ENCODE measurements at places on chromosomes 1 and 21.

- no peak for DNase-seq
Measured at GRCh38 chr21:25369524-25370300, 237.6 kb downstream of the MRPL39 start.

DNA sequence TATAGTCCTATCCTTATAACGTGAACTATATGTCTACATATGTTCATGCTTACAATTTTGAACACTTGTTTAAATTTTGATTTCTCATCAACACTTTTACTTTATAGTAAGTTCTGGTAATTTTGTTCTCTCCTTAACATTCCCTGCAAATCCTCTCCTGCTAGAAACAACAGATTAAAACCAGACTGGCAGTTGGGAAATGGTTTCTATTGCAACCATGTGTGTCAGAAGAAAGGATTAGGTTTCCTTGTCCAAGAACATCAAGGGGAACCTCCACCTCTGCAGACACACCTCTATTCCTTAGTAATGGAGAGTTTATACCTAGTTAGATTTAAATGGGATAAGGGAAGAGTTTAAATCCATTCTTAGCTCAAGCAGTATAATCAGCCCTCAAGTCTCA is 3.3 kb upstream of the WARS2 start:
- DNase-seq, result no peak

DNA sequence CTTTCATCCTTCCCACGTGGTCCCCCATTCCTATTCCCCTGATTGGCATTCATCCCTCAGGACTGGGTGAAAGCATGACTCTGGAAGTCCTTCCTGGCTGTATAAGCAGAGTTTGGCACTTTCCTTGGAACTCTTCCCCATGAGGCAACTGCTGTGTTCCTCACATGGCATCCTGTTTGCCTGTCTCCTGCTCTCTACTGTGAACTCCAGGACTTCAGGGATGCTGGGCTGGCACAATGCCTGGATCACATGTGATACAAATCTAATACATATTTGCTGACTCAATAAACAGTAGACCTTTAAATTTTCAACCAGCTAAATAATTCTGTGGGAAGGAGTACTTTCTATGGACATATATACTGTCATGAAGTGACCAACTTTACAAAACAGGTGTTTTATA is 46.8 kb upstream of the EDEM3 start:
- no peak for DNase-seq

- no peak for DNase-seq
Measured at GRCh38 chr1:179860652-179861051, 17.0 kb downstream of the TOR1AIP2 start.

DNA sequence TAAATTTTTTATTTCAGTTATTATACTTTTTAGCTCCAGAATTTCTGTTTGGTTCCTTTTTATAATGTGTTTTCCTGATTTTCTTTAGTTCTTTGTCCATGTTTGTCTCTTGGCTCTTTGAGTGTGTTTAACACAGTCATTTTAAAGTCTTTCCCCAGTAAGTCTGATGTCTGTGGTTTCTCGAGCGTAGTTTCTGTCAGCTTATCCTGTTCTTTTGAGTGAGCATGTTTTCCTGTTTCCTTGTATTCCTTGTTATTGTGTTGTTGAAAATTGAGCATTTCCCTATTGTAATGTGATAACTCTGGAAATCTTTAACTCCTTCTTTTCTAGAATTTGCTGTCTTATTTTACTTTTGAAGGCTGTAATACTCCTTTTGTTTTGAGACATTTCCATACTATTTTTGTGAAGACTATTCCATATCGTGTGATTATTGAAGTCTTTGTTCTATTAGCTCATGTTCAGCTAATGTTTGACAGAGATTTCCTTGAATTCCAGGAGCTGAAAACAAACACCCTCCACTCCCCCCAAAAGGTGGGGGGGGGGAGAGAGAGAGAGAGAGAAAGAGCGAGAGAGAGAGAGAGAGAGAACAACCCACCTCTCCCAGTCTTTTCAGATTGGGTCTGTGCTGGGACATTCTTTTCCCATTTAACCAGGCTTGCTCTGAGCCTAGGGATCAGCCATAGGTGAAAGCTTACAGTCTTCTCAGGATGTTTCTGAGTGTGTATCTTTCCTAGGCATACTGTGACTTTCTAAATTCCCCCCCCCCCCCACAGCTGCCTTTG is 38.3 kb downstream of the SDCCAG8 start:
- DNase-seq, result no peak

DNA sequence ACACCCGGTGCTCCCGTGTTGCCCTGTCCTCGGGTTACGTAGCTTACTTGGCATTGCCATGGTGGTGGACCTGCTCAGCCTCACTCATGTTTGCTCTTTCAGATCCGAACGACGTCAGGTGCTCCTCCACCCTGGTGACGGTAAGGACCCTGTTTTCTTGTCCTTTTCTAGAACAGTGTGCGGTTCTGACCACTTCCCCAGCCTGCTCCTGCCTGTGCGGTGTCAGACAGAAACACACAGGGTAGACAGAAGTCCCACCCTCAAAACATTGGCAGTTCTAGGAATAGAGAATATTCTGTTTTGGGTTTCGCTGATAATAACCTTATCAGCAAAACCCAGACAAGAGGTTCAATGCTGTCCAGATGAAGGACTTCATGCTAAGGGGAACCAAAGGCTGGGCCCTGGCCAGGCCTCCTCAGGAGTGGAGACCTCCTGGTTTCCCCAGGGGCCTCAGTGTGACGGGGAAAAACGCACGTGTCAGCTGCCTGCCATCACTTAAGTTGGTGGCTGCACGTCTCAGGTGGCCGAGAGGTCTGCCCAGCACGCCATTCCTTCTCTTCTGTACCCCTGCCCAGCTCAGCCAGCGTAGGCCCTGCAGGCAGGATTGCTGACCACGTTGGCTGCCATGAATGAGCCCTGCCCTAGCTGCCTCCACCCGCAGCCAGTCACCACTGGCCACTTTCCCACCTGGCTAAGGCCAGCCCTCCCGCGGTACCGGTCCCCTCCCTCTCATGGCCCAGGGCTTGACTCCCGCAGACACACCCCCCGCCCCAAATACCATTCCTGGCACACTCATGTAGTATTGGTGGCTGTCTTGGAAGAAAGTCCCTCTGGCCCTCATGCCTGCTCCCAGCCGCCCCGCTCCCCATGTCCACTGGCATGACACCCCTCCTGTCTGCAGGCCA is 33.6 kb downstream of the SLC37A1 start:
- no peak for DNase-seq

DNA sequence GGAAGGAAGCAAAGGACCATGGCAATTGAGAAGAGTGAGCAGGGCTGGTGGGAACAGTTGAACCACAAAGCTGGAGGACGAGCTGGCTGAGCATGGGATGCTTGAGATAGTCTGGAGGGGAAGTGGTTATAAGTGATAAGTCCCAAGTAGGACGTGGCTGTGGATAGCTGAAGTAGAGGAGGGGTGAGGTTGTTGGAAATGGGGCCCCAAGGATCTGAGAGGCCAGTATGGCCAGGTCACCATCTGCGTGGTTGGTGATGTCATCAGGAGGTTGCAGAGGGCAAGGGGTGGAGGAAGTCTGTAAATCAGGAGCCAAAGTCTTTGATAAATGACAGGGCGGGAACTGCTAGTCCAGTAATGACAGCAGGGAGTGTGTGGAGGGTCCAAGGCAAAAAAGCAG is 11.0 kb upstream of the REN start:
- no peak for DNase-seq

GRCh38 chr1:158289811-158290210 is at the start of gene CD1C:
Gene CD1C (plus strand): TSS chr1:158289923. CDS start chr1:158290065, 142 bp downstream.
- no peak for DNase-seq

DNA sequence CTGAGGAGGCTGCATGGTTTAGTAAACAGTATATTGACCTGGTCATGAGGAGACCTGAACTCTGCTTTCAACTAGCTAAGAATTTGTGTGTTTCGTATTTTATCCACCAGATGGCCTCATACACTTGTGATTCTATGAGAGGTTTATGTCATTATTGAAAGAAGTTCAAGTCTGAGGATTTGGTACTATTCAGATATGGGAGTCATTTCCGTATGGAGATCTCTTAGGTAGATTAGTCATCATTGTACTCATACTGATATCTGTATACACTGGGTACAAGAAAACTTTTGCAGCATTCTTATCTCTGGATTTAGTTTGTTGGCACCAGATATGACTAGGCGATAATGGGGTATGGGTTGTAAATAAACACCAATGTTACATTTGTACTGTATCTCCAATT is 26.6 kb downstream of the ATF6 start:
- DNase-seq, result peak; percentile 25

Measured in right renal pelvis (tissue), 4 donors.